CD14-positive monocyte (primary cell): ENCODE measurements at places on chromosomes 2 and 18. TPM values are rescaled to one million over a fixed set of nuclear protein-coding genes. Genes with fewer than 3 reads are reported as not detected.

The FSHR gene
- not detected for polyA plus RNA-seq

The RFX8 gene
- polyA plus RNA-seq = not detected

The MBD1 gene
- polyA plus RNA-seq = 81.5 and 88.6 TPM in 2 replicates

The SLC30A3 gene
- 0.08 TPM in 1 of 2 replicates, not detected in the other for polyA plus RNA-seq

The REG3A gene
- not detected for polyA plus RNA-seq

The SMIM21 gene
- not detected for polyA plus RNA-seq

GRCh38 chr2:216107760-216108159, 1.4 kb upstream of the XRCC5 start:
- DNase-seq = no peak

GRCh38 chr18:44370861-44371260, 309.8 kb upstream of the SETBP1 start:
- no peak for DNase-seq

DNA sequence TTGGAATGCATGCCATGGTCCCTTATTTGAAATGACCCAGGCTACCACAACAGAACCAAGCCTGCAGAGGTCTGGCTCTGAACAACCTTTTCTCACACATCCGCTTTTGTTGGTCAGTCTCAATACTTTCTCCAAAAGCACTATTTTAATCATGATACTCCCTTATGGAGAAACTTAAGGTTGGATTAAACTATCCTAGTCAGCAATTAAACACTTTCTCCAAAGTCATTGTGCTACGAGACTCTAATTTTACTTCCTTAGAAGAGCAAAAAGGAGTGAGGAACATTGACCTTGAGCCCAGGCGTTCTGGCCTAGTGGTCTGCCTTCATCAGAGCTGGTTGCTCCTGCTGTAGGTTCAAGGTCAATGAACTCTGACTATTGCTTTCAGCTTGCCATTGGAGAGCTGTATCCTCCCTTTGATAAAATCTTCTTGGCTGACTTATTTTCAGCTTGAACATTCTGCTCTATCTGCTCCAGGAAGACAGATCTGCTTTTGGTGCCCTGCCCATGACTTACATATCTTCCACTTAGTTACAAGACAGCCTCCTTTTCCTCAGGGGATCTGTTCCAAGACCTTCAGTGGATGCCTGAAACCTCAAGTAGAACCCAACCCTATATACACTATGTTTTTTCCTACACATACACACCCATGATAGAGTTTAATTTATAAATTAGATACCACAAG, 91.2 kb downstream of the NCKAP5 start:
- no peak for DNase-seq

DNA sequence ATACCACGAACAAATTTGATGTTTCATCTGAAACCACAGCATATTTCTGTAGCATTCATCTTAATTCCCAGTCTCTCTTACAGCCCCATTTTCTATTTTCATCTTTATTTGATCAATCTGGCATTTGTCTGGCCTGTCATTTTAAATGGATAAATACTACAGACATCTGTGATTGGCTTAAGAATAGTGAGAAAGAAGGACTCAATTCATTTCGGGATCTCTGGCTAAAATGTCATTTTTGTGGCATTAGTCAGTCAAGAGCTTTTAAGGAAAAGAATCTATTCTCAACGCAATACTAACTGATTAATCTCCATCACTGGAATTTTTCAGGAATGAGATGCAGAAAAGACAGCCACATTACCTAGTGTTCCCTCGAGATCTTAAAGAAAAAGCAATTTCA, 585.9 kb downstream of the IRS1 start:
- DNase-seq = no peak

DNA sequence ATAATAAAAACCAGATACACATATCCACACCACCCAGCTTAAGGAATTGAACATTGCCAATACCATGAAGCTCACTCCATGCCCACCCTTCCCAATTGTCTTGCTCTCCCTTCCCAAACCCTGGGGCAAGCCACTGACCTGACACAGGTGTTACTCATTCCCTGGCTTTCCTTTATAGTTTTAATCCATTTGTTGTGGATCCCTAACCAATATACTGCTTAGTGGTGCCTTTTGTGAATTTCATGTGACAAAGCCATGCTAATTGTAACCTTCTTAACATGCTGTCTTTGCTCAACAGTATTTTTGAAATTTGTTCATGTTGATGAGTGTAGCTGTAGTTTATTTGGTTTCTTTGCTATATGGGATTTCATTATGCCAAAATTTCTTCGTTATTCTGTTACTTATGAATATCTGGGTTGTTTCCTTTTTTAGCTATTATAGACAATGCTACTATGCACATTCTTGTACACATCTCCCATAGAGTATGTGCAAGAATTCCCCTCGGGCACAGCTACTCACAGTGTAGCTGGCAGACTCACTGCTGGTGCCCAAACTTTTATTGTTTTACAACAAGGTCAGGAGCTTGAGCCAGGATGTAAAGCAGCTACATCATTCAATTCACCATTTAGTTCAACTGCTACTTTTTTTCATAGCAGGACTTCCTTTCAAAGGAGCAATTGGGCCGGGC, 90.8 kb upstream of the ATL2 start:
- no peak for DNase-seq

GRCh38 chr2:220167956-220168355, 540.5 kb downstream of the SLC4A3 start:
- no peak for DNase-seq

- DNase-seq = no peak
These were observed 5.9 kb downstream of the CERS6 start for GRCh38 chr2:168461942-168462331.

DNA sequence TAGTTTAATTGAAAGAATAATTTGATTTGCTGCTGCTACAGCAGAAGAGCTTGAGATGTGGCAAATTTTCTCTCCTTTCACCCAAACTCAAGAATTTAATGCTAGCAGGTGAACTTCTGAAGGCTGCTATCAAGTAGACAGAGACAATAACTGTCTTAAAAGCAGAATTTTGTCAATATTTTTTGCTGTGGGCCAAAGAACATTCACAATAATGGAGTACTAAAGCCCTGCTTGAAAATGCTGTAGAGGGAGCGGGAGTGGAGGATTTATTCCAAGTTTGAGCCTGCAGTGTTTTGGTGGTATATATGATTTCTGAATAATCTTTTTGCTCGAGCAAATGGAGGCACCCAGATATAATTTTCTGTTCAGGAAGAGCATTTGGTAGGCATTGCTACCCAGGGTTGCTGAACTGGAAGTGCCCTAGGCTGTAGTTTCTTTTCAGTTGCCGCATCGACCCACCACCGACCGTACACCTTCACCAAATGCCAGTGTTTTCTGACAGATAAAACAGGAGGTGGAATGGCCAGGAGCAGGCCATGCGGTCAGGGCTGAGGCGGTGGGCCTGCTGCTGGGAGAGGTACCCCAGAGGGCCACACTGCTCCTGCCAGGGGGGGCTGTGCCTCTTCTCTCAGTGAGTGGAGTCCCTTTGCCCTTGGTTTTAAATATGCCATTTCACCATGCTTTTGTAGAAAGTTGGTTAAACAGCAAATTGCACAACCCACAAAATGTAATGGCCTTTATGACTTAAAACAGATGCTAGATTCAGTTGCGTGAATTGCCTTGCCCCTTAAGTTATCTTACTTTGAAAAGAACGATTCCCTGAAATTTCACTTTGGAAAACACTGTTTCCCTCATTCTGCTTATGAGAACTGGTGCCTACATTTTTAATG, 36.4 kb downstream of the TSHZ1 start:
- DNase-seq = no peak

GRCh38 chr18:48085781-48086487, 155.5 kb upstream of the SMAD2 start:
- DNase-seq = no peak

DNA sequence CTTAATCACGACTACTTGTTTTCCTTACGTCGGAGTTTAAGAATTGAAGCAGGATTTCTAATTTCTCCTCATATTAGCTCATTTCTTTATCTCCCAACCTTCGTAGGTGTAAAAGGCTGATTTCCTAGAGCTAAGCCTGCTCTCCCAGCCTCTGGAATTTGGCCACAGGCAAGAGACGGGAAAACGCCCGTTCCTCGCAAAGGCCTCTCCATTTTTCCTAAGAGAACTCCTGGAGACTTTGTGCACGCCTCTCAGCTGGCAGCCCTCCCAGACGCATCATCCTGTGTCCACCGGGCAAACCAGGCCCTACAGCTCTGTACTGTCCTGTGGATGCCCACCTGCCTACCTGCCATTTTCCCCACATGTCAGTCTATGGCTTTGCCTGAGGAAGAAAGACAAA, 106.3 kb downstream of the FTCDNL1 start:
- DNase-seq = no peak

DNA sequence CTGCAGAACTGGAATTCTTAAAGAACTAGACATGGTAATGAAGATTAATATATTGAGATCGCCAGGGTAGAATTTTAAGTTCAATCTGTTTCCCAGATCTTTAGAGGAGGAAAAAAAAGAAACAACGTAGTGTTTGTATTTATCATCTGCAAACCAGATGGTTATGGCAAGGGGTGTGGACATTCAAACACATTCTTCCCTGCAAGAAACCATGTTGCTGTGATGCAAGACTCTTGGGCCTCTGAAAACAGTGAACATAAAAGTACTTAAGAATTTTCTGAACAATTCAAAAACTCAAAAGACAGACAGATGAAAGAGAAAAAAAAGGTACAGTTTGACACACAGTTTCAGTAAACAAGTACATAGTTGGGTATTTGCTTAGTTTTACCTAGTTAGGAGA, 35.6 kb downstream of the COL5A2 start:
- no peak for DNase-seq

DNA sequence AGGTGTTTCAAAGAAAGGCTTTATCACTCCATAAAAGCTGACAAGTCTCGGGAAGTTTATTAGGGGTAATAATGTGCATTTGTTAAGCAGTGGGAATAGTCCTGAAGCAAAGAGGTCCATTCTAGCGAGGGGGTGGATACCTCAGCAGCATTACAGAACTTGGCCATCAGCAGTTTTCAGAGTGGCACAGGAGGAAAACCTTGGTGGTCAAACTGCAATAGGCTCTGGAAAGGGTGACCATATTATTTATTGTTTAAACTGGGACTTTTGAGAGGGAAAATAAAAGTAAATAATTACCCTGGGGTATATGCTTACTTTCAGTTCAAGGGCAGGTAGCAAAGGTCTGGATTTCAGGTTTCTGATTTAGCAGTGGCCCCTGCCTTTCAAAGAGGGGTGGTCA, 115.5 kb upstream of the KLHL14 start:
- DNase-seq = no peak

- DNase-seq = no peak
These were observed 51.2 kb upstream of the LYPD6B start for GRCh38 chr2:148987286-148987685.

GRCh38 chr2:98944775-98945174, 8.8 kb upstream of the CRACDL start:
- no peak for DNase-seq

DNA sequence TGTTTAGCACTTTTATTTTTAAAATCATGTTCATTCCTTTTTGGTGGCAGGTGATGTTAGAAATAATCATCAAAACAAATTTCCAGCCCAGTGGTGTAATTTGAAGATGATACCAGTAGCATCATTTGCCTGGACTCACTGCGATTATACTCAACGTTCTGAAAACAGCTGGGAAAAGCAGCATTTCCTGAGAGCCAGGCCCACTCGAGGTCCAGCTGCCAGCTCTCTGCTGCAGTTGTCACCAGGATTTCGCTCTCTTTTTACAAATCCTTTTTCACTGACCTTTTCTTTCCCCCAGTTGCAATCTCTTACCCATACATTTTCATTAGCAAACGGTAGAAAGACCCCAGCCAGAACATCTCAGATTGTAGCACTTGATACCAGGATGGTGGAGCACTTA, 110.6 kb upstream of the LYPD1 start:
- no peak for DNase-seq

DNA sequence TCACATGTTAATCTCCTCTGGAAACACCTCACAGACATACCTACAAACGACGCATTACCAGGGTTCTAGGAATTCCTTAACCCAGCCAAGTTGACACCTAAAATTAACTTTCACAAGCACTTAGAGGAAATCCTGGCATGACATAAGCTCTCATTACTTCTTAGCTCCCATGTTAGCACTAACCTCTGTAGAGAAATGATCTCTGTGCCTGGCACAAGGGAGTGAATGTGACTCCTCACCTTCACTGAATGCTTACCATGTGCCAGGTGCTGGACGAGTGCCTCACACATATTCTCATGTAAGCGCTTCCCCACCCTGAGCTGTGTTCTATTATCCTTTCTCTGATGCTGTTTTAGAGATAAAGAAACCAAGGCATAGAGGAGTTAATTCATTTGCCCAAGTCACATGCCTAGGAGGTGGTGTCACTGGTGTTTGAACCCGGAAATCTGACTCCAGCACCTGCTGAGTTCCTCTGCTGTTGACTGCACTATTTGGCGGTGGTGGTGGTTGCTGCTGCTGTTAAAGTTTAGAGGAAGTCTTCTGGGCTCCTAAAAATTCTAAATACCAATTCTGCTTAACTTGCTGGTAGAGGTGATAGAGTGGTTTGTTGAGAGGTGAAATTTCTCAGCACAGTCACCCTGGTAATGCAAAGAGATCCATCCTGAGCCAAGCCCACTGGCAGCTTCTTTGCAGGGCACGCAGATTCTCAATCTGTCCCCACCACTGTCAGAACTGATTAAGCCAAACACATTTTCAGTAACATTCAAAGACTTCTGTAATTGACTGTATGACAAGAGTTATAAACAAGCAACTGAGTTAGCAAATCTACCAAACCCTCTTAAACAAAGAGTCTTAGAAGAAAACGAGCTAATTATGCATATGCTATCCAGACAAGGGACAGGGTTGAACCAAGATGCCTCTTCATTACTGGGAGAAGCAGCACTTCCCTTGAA, 200.3 kb downstream of the CMPK2 start:
- no peak for DNase-seq

- no peak for DNase-seq
These were observed 20.1 kb downstream of the DYSF start for GRCh38 chr2:71473346-71474031.

DNA sequence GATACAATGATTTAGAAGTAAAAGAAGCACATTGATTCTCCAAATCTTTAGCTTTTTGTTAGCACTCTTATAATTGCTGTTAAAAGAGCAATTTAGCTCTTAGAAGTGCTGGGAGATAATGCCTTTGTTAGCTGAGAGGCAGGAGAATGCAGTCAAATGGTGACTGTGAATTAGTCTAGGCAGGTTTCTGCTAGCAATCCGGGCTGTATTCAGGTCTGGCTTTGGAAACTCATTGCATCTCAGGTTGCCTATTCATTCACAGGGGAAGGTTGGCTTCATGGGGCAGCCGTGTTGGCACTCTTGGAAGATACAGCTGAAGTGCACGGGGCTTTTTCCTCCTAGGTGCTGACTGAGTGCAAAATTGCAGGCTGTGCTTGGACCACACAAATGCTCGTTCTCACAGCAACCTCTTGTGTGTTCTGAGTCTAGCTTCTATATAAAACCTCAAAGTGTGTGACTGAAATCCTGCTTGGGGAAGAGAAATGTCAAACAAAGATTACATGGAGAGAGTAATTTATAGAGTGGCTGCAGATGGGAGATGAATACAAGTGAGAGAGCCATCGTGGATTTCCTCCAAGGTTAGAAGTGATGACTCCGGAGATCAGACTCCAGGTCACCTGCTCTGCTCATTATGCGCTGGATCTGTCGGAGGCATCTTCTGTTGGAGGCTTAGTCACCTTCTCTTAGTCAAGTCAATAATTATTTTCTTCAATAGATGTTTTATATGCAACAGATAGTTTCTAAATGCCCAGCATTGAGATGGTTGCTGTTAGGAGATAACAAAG, 167.8 kb downstream of the PMAIP1 start:
- no peak for DNase-seq
